ENCODE measurements at places on chromosomes 3 and 15.

DNA sequence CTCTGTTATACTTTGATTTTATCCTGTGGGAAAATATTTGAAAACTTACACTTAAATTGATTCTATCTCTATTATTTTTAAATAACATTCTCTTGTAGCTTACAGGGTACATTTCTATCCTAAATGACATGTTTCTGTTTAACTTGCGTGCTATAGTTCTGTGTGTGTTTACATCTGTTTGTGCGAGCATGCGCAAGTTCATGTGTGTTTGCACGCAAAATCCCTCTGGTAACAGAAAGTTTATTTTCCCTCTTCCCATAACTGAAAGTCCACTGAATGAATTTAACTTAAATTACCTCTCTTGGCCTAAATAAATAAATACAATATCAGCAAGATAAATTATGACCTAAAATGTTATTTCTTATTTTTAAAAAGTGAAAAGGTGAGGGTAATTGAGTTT lies 117.3 kb upstream of the NEO1 start:
- no peak for DNase-seq

DNA sequence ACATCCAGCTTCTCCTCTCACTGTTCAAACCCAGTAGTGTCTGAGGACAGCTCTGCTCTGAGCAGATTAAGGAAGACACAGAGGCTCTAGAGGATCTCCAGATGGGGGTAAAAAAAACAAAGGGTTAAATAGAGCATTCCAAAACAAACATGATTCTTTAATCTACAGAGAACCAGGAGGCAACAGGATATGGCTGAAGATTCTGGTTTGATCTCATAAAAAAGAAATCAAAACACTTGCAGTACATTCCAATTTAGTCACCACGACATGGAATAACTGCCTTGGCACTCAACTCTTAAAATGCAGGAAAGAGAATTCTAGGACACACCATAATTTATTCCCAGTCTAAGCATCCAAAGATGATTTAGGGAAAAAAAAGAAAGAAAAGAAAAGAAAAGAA lies 32.0 kb downstream of the TM4SF4 start:
- DNase-seq, result no peak

- DNase-seq, result no peak
These were observed 31.8 kb downstream of the PLXNA1 start for GRCh38 chr3:127014536-127015281.

DNA sequence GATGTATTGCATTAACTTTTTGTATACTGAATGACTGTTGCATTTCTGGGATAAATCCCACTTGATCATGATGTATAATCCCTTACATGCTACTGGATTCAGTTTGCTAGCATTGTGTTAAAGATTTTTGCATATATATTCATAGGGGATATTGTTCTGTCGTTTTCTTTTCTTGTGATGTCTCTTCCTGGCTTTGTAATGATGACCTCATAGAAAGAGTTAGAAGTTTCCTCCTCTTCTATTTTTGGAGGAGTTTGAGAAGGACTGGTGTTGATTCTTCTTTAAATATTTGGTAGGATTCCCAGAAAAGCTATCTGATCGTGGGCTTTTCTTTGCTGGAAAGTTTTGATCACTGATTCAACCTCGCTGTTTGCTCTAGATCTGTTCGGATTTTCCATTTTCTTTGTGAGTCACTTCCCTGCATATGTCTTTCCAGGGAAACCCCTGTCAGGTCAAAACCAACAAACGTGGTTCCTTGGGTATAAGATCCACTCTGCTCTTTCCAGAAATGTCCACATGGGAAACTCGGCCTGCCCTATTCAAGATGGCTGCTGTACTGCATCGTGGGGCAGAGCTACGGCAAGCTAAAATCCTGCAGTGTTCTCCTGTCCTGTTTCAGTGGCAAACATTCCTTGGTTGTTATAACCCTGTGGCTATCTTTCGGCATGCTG lies 120.4 kb downstream of the GABRG3 start:
- DNase-seq, result no peak

DNA sequence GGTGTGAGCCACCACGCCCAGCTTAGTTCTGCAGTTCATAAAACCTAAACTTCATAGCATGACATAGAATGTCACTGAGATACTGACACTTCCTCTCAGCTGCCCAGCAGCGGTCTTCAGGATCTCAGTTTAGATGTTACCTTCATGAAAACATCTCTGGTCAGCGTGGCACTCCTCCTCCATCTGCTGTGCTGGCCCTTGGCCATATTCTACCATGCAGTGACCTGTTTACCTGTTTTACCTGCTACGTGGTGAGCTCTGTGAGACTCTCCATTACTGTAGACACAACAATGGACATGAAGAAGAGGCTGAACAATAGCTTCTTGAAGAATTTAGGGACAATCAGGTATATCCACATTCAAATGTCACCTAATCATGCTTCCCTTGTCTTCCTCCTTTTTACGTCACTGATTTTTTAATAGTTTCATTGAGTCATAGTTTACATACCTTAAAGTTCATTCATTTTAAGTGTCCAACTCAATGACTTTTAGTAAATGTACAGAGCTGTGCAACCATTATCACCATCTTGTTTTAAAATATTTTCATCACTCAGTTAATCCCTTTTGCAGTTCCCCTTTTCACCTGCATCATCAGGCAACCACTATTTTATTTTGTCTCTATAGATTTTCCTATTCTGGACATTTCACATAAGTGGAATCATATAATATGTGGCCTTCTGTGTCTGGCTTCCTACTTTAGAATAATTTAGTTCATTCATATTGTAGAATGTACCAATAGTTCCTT lies 32.2 kb upstream of the PTPN23 start:
- no peak for DNase-seq

- DNase-seq, result no peak
These were observed 47.2 kb upstream of the KLF13 start for GRCh38 chr15:31279221-31280045.

DNA sequence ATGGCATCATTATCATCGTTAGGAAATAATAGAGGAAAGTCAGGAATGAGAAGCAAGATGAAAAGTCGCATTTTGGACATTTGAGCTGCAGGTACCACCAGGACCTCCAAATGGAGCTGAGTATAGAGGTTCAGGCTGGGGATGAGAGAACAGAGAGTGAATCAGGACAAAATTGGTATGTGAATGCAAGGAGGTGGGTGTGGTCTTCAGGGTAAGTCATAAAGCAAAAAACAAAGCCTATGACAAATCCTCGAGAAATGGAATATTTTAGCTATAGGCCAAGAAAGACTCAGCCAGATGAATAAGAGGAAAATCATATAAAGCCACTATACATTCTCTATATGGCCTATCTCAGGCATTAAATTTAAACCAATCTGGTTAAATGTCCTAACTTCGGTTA lies 841.3 kb downstream of the ROBO1 start:
- no peak for DNase-seq

- no peak for DNase-seq
These were observed 70.6 kb upstream of the SNRK start for GRCh38 chr3:43215663-43216275.

DNA sequence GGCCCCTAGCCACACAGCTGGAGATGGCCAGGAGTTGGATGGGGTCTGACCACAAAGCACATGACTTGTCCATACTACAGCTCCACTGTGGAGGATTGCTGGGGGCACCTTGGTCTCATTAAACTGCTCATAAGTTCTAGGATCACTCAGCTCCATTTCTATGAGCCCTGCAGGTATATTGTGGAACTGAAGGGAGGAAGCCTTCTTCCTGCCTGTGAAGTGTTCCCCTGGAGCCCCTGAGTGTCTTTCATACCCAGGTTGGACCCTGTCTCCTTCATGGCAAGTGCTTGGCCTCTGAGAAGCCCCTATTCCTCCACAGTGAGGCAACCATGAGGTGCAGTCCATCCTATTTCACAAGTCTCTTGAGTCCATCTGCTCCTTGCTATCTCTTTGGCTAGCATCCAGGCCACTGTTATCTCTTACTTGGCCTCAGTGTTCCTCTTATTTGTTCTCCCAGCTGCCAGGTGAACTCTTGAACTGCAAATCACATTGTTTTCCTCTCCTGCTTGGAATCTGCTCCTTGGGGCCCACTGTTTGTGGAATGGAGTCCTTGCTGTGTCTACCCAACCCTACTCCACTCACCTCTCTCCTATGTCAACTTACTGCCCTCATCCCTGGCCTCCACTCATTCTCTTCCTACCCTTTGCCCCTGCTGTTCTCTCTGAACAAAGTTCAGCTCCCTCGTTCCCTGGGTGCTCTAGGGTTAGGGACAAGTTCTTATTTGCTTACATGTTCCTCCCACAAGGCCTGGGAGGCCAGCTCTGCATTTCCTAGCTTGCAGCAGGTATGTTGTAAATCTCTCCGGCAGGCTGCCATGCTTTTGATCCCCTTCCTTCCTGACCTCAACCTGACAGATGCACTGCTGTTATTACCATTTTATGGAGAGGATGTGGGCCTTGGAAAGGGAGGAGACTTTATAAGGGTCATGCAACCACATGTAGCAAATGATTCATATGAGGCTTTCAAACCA lies 1.2 kb downstream of the ACOX2 start:
- DNase-seq, result no peak

DNA sequence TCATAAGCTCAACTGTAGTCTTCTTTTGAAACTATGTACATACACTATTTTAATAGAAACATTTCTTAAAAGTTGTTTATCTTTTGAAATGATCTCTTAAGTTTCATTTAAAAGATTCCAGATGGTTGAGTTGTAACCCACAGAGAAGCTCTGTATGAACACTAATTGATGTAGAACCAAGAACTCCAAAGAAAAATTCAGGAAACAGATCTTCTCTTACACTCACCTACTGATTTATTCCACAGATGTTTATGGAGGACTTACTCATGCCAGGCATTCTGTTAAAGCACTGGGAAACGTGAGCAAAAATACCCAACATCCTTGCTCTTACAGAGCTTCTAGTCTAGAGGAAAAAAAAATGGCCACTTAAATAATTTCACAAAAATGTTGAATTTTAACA lies 551.1 kb downstream of the NAALADL2 start:
- DNase-seq, result no peak

- DNase-seq, result no peak
These were observed 105.9 kb downstream of the TPRG1 start for GRCh38 chr3:189277711-189278110.

DNA sequence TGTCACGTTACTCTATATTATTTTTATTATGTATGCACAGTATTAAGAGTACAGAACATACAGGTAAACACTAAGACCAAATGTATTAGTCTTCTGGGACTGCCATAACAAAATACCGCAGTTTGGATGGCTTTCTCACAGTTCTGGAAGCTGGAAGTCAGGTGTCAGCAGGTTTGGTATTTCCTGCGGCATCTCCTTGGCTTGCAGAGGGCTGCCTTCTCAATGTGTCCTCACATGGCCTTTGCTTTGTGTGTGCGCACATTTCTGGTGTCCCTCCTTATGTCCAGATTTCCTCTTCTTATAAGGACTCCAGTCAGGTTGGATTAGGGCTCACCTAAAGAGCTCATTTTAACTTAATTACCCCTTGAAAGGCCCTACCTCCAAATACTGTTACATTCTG lies 53.8 kb upstream of the CPOX start:
- DNase-seq, result no peak

Data from cortex of kidney (tissue), 1 donor.